ENCODE measurements at places on chromosomes 16 and 17.
A peak's percentile ranks its signal among the peaks of the same experiment; 100 is the strongest.

- DNase-seq, result no peak
Observed at GRCh38 chr17:35050170-35050569, 13.3 kb downstream of the RFFL start.

DNA sequence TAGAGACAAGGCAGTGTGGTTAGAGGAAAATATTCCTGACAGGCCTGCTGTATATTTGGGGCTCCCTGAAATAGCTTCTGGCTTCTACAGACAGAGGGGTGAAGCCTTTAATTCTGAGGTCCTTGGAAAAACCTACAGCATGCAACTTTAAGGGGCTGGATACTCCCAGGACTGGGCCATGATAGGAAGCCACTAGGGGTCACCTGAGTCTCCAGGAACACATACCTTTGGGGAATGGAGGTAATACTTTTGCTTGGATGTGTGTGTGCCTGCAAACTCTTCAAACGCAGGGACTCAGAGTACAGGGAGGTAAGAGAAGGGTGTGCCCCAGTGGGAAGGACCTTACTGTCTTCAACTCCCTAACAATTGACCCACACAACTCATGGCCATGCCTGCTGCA is 4.1 kb downstream of the ASIC2 start:
- no peak for DNase-seq

- no peak for DNase-seq
Observed at GRCh38 chr17:32931686-32932085, 3.7 kb downstream of the TMEM98 start.

- DNase-seq, result no peak
Observed at GRCh38 chr17:39899215-39899614, 19.2 kb downstream of the GSDMB start.

DNA sequence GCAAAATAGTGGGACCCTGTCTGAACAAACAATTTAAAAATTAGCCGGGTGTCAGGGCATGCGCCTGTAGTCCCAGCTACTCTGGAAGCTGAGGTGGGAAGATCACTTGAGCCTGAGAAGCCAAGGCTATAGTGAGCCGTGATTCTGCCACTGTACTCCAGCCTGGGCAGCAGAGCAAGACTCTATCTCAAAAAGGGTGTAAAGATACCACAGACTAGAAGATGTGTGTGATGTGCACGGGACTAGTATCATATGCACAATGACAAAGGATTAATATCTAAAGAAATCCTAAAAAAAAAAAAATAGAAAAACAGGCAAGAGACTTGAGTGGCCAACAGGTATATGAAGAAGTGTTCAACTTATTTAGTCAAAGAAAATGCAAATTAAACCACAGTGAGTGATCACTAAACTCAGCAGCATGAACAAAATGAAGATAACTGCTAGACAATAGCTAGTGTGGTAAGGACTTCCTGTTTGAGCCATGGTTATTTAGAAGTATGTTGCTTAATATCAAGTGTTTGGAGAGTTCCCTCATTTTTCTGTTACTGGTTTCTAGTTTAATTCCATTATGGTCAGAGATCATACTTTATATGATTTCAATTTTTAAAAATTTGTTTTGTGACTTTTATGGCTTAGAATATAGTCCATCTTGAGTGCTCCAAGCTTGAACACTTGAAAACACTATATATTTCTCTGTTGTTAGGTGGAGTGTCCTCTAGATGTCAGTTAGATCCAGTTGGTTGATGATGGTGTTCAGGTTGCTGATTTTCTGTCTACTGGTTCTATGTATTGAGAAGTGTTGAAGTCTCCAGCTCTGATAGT is 14.7 kb upstream of the SLX4 start:
- no peak for DNase-seq

- no peak for DNase-seq
Observed at GRCh38 chr16:3475604-3476375, 19.5 kb downstream of the C16orf90 start.

DNA sequence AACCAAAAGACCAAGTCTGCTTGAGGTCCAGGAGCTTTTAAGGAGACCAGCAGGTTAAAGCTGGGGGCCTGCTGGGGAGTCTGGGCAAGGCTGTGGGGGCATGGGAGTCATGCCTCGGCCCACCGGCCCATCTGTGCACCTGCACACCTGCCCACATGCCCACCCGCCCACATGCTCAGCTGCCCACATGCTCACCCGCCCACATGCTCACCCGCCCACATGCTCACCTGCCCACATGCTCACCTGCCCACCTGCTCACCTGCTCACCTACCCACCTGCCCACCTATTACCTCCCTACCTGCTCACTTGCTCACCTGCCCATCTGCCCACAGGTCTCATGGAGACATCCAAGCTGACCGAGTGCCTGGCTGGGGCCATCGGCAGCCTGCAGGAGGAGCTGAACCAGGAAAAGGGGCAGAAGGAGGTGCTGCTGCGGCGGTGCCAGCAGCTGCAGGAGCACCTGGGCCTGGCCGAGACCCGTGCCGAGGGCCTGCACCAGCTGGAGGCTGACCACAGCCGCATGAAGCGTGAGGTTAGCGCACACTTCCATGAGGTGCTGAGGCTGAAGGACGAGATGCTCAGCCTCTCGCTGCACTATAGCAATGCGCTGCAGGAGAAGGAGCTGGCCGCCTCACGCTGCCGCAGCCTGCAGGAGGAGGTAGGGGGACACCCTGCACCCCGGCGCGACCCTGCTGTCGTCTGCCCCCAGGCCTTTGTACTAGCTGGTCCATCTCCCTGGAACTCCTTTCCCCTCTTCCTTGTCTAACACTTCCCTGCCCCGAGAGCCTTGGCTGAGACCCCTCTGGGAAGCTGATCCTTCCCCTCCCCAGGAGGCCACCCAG is 14.0 kb downstream of the CARD14 start:
- no peak for DNase-seq

DNA sequence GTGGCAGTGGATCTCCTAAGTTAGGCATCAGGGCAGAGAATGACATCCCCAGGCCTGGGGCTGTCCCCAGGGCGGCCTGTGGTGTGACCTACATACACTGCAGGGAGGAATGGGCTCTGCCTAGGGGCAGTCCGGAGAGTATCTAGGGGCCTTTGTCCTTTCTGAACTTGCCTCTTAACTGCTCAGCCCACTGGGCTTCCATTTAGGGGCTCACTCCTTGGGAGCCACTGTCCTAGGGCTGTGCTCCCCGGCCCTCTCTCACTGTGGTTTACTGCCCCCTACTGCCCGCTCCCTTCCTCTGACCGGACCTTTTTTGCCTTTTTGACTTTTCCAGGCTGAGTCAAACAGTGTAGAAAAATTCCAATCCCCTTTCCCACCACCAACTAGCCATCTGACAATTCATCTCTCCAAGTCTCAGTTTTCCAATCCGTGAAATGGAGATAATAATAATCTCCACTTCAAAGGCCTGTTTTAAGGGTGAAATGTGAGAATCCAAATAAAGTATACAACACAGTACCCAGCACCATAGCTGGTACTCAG is 66.8 kb downstream of the DNAH3 start:
- peak; percentile 21 for DNase-seq

DNA sequence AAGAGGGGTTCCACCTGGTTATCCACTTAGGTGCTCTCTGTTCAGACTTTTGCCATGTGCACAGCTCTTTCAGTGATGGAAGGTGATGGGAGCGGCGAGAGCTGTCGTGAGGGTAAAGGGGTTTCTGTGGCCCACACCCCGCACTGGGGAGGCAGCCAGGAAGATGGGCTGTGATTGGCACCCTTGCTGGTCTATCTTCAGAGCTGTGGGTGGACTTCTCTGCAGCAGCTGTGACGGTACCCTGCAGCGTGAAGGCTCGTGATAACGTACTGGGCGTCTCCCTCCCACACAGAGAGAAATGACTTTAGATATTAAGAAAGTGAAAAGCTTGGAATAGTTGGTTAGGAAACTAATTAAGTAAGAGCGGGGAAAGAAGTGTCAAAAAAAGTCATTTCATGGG is 45.8 kb downstream of the MPRIP start:
- no peak for DNase-seq

DNA sequence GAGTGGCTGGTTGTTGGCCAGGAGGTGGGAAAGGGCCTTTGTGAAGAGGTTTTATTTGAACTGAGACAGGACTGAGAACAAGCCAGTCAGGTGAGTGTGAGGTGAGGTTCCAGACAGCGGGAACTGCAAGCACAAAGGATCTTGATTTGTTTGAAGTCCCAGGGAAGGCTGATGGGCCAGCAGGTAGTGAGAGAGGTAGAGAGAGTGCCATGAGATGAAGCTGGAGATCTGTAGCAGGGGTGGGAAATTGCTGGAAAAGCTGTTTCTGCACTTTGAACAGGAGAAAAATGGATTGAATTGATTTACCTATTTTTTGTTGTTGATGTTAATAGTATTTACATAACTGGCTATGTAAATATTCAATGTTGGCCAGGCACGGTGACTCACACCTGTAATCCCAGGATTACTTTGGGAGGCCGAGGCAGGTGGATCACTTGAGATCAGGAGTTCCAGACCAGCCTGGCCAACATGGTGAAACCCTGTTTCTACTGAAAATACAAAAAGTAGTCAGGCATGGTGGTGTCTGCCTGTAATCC is 7.7 kb upstream of the DCTPP1 start:
- DNase-seq, result no peak

DNA sequence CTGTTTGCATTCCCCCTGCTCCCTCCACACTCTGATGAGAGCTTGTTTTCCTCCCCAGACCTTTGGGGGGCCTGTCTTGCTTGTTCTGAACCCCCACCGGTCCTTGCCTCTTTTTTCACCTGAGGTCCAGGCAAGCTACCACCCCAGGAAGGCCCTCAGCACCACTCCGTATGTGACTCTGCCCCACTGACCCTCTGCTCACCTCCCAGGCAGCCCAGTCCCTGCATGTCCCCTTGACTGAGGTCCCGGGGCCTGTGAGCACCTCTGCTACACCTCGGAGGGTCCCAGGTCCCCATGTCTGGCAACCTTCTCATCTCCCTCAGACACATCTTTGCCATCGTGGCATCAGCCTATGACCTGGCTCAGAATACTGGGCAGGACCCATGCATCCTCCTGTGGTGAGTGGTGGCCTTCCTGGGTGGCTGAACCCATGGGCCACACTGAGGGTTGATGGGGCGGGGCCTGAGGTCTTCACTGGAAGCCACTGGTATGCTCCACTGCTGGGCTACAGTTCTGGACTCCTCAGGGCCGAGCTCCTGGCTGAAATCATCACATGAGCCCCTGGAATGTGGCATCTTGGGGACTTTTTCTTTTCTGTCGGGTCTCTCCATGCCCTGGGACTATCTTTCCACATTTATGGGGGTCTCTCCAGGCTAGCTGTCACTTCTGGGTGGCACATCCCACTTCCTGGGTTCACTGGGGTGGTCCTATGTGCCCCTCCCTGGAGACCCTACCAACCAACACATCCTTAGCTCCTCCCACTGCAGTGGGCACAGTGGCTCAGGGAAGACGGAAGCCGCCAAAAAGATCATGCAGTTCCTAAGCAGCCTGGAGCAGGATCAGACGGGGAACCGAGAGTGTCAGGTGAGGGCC is 3.5 kb downstream of the MYO15B start:
- DNase-seq, result no peak

DNA sequence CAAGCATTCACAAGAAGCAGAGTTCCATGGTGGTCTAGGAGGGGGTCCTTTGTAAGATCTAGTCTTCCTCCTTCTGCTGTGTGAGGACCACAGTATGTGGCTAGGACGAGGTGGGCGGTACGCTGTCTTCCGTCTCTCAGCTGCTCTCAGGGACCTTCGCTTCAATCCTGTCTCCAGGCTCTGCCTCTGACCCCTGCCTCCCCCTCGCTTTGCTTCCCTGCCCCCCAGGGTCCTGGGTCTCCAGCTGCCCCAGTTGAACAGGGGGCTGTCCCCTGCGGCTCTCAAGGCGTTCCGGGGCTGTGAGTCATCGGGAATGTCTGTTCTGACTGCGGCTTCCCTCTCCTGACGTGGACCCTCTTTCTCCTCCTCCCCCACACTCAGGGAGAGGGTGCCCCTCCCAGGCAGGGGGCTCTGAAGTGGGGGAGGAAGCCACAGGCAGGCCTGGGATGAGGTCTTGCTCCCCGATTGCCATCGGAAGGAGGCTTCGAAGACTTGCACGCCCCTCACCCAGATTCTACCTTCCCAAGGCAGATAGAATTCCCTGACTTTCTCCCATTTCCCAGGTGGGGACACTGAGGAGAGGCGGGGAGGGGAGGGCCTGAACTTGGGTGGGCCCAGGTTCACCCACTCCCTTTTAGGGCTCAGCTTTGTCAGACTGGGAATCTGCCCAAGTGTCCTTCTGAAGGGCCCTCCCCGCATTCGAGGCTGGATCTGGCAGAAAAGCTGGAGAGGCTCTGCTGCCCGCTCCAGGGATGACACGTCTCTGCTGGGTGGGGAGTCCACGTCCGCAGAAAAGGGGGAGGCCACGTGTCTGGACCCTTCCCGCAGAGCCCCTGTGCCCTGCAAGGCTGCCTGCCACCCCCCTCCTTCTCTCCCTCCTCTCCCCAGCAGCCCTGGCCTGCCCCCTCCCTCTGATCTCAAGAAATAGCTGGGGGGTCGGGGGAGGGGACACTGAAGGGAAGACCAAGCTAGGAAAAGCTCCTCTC is 9.1 kb upstream of the COL1A1 start:
- no peak for DNase-seq

- no peak for DNase-seq
Observed at GRCh38 chr16:55384288-55385247, 60.6 kb downstream of the IRX6 start.

GRCh38 chr17:82670661-82671450 is 22.6 kb upstream of the WDR45B start:
- DNase-seq, result no peak

- DNase-seq, result no peak
Observed at GRCh38 chr16:3968551-3968950, 88.0 kb upstream of the CREBBP start.

DNA sequence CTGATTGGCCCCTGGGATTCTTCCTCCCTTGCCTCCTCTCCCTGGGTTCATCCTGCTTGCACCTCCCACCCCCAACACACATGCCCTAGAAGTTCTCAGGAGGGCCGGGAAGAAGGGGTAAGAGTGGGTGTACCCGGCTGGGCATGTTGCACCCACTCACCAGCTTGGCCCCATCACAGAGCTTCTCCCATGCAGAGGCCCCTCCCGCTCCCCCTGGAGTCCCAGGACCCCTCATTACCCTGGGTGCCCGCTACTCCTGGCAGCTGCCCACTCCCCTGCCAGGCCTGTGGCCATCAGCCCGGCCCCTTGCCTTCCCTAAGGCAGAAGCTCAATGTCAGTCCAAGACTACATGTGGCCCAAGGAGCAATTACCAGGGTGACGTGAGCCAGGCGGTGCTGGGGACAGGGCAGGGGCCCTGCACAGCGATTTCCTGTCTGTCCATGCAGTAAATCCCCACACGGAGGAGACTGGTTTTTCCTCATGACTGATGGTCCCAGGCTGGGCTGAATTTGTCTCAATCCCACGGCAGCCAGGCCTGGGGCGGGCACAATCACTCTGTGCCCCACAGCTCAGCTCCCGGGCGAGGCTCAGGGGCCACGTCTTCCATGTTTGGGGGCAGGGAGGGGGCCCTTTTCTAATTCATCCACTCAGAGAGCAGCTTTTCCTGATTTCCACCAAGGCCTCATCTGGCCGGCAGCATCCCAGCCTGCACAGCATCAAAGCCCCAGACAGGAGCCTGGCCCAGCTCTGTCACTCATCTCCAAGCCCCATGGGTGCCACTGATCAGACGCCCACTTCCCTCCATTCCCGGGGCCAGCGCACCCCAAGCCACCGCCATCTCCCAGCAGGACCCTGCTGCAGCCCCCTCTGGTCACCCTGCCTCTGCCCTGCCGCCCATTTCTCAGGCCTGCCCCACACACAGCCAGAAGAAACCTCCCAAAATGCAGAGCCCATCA is 234.7 kb downstream of the KATNIP start:
- no peak for DNase-seq

GRCh38 chr16:75111514-75111940 is 5.1 kb downstream of the LDHD start:
- no peak for DNase-seq

Measured in GM12891 (cell line).